ENCODE measurements at places on chromosomes 5 and 9. TPM values are rescaled to one million over a fixed set of nuclear protein-coding genes. Genes with fewer than 3 reads are reported as not detected.
A peak's percentile ranks its signal among the peaks of the same experiment; 100 is the strongest.

GRCh38 chr5:33273985-33274384 lies 166.8 kb upstream of the TARS1 start:
- DNase-seq, result no peak

- DNase-seq, result no peak
These were observed 4.1 kb downstream of the LRSAM1 start for GRCh38 chr9:127455324-127455992.

Gene MARCOL
- total RNA-seq, result not detected

GRCh38 chr5:148739023-148739422 lies 84.7 kb upstream of the HTR4 start:
- no peak for DNase-seq

DNA sequence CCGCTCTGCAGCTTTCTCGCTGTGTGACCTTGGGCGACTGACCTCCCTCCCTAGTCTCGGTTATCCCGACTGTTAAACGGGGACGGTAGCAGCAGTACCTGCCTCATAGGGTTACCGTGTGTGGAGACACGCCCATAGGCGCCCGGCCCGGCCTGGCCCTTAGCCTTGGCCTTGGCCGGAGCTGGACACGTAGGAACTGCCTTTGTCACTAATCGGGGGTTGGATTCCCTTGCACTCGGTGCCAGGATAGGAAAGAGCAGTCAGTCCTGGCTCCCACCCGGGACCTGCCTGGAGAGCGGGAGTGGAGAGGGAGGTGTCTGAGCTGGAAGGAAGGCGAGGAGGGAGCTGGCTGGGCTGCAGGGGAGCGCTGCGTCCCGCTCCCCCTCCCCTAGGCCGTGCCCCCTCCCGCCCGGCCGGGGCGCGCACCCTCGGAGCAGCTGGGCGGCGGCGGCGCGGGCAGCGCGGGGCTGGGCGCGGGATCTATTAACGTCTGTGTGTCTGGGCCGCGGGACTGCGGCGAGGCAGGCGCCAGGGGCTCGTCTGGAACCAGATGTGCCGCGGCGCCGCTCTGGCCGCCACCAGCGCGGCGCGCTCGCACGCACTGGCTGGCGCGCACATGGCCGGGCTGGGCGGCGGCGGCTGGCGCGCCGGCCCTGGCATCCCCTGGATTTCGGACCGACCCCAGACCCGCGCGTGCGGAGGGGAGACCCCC lies 31.7 kb downstream of the PRRX2 start:
- peak; percentile 80 for DNase-seq

Gene STX17
- total RNA-seq, result 19.9 TPM

- no peak for DNase-seq
These were observed 88.7 kb upstream of the ATP10B start for GRCh38 chr5:160940725-160941124.

GRCh38 chr5:122757285-122757684 lies 17.6 kb upstream of the SNX2 start:
- no peak for DNase-seq

DNA sequence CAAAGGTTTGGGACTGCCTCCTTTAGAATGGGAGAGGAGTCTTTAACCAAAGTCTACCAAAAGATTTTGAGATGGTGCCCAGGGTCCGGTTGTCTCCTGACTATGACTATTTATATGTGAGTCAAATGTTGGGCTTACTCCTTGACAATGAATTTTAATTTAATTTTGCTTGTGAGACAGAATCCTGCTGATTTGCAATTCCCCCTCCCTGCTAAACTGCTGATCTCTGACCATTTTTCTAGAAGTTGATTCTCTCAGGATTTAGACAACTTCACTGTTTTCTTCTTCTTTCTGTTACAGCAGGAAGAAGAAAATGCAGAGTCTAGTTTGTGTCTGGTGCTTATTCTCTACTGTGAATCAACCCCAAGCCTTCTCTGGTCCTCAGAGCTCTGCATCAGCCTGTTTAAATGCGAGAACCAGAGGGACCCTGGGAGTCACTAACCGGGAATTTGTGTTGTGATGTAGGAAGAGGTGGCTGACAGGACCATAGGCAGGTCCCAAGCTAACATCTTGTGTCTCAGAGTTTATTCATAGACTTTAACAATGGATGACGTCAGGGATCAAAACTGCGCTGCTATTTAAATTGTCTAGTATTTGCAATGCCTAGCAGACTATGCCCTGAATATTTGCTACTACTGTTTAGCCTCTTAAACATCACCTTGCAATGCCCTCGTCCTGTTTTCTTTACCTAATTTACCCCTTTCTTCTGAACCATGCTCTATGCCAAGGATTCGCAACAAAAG lies 124.0 kb upstream of the TAF11L2 start:
- DNase-seq, result no peak

DNA sequence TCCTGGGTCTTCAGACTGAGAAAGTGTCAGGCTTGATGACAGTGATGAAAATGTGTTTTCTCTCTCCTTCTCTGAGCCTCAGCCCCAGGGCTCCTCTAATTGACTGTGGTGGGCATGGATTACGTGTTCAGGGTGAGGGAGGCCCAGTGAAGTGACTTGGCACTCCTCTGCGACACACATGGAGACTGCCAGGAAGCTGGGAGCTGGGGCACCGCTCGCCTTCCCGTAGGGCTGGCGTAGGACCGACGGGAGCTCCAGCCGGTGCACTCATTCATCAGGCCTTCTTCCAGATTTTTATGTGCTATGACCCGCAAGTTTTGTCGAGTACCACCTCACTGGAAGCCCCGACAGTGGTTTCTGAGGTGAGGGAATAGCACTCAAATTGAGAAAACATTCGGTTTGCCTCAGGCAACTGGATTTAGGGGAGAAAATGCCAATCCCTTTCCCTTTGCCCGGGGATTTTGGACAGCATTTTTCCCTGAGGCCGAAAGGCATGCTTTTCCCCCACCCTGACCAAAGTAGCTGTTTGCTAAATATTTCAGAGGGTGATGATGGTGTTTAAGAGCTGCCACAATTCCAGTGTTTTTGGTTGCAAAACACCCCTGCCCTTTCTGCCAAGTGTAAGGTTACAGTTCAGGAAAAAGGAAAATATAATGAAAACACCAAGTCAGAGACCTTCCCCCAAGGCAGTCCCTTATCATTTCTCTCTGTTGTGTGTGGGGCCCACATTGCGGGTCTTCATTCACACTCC lies 83.7 kb downstream of the PCSK5 start:
- DNase-seq, result no peak

Gene TTC39B
- total RNA-seq, result 2.9 TPM

Gene LHX2
- 0.38 TPM for total RNA-seq

DNA sequence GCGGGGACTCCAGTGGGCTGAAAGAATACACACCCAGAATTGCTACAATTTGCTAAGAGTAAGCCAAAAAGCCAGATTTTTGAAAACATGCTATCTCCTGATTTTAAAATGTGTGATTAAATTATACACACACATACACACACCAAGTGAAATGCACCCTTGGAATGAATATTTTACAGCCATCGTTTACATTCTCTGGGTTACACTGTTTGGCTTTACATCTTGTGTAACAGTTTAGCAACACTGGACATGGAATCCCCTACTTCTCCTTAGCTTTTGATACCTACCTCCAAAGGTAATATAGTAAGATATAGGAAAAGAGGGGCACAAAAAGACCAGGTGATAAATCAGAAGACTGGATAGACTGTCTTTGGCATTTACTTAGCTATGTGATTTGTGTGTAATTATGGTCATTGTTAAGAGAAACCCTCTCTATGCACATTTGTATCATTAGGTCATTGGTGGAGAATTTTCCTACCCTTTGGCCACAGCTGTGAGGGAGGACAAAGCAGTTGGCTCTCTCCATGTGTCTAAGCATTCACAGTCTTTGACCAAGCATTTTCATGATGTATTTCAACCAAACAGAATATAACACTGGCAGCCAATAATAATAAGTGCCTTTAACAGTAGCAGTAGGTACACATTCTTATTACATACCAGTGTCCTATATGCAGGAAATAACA lies 7.6 kb downstream of the SVEP1 start:
- DNase-seq, result no peak

- DNase-seq, result no peak
These were observed 5.8 kb downstream of the ADAMTS6 start for GRCh38 chr5:65475895-65476294.

DNA sequence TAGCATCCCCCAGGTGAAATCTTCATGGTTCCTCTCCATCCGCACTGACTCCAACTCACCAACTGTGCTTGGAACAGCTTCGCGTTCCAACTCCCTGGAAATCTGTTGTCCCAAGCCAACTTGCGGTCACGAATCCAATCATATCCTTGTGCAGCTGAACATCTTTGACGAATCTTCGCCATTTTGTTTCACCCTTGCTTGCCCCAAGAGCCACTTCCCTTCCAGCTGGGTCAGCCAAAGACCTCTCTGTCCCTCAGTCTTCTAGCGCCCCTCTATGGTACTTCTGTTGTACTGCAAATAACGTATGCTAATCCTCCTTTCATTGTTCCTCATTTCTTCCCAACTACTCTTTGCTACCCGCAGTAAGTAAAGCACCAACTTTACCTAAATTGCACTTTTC lies 61.0 kb upstream of the TARS1 start:
- DNase-seq, result no peak

- DNase-seq, result no peak
These were observed 4.4 kb upstream of the OXCT1 start for GRCh38 chr5:41874512-41875060.

DNA sequence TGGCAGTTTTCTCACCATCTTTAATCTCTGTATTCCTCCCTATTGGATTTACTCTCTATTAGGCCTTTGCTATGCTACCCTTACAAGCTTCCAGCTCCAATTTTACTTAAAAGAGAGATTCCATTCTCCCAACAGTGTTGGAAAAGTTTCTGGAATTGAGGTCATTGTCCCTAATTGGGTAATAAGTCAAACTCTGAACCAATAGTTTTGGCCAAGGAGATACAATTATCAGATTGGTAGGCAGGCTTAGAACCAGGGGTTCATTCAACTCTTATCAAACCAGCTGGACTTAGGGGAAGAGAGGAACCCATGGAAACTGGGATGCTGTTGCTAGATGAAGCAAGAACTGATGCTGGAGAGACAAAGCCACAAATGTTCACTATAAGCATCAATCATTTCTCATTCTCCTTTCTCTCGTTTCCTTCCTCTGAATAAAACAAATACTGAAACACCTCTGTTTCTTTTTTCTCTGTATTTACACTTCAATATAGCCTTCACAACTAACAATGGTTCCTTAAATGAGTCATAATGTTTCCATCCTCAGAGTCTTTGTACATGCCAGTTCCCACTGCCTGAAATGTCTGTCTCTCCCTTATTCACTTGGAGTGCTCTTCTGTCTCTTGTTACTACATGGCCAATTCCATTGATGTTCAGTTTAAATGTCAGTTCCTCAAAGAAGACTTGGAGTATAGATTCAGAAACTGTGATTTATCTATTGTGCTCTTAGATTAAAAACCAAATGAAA lies 587.3 kb downstream of the GABRG2 start:
- no peak for DNase-seq

Gene NOXA1
- total RNA-seq, result 2.5 TPM

DNA sequence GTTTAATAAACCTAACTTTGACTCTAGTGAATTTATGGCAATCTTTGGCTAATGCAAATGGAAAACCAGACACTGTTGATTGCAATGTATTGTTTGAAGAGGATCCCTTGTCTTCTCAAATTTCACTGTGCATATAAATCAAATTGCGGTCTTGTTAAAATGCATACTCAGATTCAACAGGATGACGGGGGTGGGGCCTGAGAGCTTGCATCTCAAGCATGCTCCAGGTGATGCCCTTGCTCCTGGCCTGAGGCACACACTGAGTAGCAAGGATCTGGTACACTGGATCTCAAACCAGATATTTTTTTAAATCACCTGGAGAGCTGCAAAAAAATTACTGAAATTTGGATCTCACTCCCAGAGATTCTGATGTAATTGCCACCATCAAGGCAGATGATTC lies 463.7 kb downstream of the DNAH5 start:
- no peak for DNase-seq

Gene MYOT
- total RNA-seq, result 90.8 TPM

- DNase-seq, result no peak
These were observed 51.5 kb upstream of the ATP10B start for GRCh38 chr5:160903551-160903950.

GRCh38 chr5:55467862-55468551 lies 66.8 kb downstream of the PLPP1 start:
- DNase-seq, result no peak

GRCh38 chr9:86093788-86094555 lies 5.4 kb downstream of the GOLM1 start:
- DNase-seq, result peak; percentile 39

Gene CDKN2B
- total RNA-seq, result 7.9 TPM

Gene COL23A1
- 6.0 TPM for total RNA-seq

DNA sequence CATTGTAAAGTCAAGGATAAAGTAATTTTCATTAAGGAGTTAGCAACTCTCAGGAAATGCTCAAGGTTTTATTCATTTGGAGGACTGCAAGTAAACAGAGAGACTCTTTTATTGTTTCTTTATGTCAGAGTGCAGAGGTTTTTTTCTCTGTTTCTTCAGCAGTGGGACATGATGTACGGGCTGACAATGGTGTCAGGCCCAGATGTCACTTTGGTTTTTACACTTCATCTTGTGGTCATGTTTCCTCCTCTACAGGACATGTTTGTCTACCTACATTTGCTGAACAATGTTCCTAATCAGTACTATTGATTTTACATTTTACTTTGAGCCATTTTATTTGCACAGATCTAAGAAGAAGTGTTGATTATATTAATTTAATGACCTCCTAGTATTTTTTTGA lies 72.8 kb upstream of the PARP8 start:
- no peak for DNase-seq

Gene SPATA31E1
- not detected for total RNA-seq

- DNase-seq, result no peak
These were observed 678 bp downstream of the PLPP7 start for GRCh38 chr9:131290036-131290766.

GRCh38 chr9:134217431-134218210 lies 53.3 kb upstream of the RNU6ATAC start:
- DNase-seq, result peak; percentile 9

- peak; percentile 92 for DNase-seq
These were observed 1.5 kb upstream of the SHC3 start for GRCh38 chr9:89179895-89180734.

Gene NR4A3
- total RNA-seq, result 38.6 TPM

Gene SLC34A1
- not detected for total RNA-seq

Gene DPYSL3
- 42.4 TPM for total RNA-seq

DNA sequence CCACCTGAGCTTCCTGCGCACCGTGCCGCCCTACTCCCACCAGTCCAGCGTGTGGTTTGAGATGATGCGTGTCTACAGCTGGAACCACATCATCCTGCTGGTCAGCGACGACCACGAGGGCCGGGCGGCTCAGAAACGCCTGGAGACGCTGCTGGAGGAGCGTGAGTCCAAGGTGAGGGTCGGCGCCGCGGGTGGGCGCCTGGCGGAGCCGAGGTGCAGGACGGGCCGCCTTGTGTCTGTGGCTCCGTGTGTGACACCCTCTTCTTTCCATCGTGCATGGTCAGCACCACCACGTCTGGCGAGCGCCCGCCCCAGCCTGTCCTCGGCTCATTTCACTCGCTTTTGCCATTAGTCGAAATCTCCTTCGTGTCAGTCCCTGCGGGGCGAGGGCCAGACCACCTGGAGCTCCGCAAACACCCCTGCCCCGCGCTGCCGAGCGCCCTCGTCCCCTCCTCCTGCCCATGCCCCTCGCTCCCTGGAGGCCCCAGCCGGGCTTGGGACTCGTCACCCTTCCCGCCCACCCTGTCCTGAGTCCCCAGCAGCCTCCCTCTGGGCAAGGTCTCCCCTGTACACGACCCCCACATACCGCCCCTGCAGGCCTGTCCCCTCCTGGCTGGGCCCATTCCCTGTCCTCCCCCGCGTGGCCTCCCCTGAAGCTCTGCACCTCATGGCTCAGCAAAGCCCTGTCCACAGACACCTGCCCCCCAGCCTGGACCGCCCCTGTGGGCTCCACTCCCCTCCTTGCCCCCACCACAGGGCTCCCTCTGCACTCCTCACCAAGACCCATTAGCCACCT lies 7.0 kb downstream of the GRIN1 start:
- DNase-seq, result peak; percentile 18

GRCh38 chr5:6819521-6819920 lies 106.3 kb downstream of the TENT4A start:
- DNase-seq, result no peak

Data from left cardiac atrium (tissue), 4 donors.